ENCODE measurements at places on chromosomes 6 and 20.

GRCh38 chr6:69994251-69994650, 127.9 kb downstream of the COL19A1 start:
- no peak for DNase-seq

DNA sequence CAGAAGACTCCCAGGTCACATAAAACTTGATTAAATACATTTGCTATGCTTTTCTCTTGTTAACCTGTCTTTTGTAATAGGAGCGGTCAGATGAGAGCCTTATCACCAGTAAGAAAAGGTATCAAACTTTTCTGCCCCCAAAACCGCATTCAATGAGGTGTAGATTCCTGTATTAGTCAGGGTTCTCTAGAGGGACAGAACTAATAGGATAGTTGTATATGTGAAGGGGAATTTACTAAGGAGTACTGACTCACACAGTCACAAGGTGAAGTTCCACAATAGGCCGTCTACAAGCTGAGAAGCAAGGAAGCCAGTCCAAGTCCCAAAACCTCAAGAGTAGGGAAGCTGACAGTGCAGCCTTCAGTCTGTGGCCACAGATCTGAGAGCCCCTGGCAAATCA, 32.7 kb downstream of the PTPRK start:
- DNase-seq: no peak

DNA sequence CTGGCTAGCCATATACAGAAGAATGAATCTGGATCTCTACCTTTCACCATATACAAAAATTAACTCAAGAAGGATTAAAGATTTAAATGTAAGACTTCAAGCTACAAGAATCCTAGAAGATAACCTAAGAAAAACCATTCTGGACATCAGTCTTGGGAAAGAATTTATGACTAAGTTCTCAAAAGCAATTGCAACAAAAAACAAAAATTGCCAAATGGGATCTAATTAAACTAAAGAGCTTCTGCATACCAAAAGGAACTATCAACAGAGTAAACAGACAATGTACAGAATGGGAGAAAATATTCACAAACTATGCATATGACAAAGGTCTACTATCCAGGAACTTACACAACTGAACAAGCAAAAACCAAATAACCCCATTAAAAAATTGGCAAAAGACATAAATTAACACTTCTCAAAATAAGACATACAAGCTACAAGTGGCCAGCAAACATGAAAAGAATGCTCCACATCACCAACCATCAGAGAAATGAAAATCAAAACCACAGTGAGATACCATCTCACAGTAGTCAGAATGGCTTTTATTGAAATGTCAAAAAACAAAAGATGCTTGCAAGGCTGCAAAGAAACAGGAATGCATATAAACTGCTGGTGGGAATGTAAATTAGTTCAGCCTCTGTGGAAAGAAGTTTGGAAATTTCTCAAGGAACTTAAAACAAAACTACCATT, 66.8 kb upstream of the RSPO3 start:
- DNase-seq: no peak

DNA sequence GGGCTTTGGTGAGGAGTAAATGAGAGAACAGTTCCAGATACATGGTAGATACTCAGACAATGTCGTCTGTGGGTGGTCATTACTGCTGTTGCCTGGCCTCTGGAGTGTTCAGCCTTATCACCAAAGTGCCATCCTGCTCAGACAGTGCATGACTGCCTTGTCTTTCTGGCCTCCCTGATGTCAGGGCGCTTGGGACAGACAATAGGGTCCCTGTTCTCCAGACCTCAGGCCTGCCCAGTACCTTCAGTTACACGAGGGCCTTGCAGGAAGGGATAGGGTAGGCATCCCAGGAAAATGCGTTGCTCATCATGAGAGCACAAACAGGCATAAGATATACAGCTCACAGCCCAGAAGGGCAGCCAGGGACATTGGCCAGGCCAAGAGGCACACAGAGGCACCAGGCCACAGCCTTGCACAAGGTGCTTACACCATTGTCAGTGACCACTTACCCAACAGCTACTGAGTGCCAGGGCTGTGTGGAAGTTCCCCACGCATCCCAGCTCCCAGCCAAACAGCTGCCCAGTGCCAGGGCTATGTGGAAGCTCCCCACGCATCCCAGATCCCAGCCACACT, 27.4 kb downstream of the BPIFB1 start:
- DNase-seq: no peak

GRCh38 chr6:113352029-113352801, 504.9 kb upstream of the MARCKS start:
- no peak for DNase-seq

Data from hindlimb muscle (tissue), 1 donor.